ENCODE measurements at places on chromosomes 5 and 9.

DNA sequence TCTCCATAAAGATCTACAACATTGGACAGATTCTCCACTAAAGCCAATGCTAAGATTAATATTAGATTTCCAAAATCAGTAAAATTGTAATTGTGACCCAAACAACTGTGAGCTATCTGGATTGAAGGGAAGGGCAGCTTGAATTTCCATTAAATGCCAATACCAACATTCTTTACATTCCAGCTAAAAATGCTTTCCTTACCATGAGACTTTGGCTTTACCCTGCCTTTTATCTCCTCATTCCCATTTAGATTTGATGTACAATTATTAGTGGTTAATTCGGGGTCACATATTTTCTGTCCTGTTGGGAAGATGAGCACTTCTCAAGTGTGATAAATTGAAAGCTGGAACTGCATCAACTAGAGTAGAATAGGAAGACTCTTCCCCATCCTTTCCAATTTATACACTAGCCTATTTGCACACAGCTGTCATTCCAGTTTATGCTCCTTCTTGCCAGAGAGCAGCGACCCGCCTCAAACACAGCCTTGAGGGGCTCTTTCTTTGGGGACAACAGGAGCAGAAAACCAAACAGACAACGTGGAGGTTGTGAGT is 33.1 kb upstream of the MYOT start:
- no peak for DNase-seq

GRCh38 chr5:33205079-33205478 is 235.7 kb upstream of the TARS1 start:
- DNase-seq = no peak

- no peak for DNase-seq
Measured at GRCh38 chr9:121373011-121373729, 3.1 kb upstream of the STOM start.

- DNase-seq = no peak
Measured at GRCh38 chr5:150640311-150641005, at the start of gene SYNPO. Gene SYNPO (plus strand): TSS chr5:150640660. CDS start chr5:150648276, 7,616 bp downstream.

DNA sequence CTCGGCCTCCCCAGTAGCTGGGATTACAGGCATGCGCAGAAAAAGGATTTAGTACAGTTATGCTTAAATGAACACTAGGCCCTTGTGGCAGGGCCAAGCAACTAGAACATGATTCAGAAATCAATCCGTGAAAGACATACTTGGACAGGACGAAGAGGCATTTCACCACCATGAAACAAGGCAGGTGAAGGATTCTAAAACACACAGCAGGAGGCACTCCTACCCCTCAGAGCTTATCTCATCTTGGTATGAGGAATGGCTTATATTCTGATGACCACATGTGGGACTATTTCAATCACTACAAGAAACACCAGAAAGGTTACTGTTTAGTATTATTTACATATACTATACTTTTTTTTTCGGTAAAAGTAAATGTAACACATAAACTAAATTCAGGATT is 15.7 kb downstream of the OR2S2 start:
- DNase-seq = no peak
